ENCODE measurements at places on chromosomes 4 and X.

DNA sequence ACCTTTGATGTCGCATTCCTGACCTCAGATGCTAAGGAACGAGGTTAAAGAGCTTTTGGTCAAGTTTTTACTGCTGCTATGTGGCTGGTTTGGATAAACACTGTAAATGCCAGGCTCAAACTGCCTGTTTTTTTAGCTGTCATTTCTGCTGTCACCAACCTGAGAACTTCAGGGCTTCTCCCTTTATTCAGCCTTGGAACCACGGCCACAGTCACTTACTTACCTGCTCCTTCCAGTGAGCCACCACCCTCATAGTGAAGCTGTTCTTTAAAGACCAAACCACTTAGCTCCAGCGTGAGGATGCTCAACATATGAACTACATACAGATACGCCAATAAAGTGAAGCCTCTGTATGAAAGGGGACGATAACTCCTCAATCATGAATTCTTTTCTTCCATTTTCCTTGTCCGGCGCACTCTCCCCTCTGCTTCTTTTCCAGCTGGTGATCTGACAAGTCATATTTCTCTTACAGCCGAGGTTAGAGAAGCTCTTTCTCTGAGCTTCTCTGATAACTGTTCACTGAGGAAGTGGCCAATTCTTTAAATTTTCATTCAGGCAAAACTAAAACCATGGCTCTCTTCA is 152.8 kb upstream of the ANK2 start:
- no peak for DNase-seq

DNA sequence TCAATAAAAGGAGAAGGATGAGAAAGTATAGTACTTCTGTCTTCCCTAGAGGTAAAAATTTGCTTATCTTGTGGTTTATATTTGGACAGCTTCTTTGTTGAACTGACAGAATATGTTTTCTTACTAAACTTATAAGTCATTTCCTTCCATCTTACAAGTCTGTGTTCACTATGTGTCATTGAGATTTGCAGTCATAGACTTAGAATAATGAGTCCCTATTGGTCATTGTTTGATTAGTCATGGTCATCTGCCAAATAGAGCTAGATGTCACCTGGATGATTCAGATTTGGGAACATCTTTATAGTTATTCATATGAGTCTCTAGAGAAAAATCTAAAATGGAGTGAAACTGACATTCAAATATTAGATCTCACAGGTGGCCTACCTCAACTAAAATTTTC is 51.5 kb downstream of the SPATA18 start:
- no peak for DNase-seq

GRCh38 chr4:181569553-181569952 is 673.6 kb upstream of the TENM3 start:
- peak; percentile 17 for DNase-seq

GRCh38 chr4:8316911-8317351 is 47.4 kb downstream of the HTRA3 start:
- no peak for DNase-seq

- no peak for DNase-seq
These were observed 13.5 kb downstream of the LIAS start for GRCh38 chr4:39472396-39472795.

DNA sequence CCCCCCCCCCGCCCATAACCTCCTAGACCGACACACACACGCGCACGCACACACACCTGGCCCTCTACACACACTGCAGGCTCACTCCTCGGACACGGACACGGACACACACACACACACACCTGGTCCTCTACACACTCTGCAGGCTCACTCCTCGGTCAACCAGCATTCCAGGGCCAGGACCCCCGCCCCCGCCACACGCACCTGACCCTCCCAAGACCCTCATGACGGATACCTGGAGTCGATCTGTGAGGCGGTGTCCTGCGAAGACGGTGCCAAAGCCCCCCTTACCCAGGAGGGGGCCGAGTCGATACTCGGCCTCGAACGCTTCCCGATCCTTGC is 552 bp downstream of the PIM2 start:
- DNase-seq = no peak

DNA sequence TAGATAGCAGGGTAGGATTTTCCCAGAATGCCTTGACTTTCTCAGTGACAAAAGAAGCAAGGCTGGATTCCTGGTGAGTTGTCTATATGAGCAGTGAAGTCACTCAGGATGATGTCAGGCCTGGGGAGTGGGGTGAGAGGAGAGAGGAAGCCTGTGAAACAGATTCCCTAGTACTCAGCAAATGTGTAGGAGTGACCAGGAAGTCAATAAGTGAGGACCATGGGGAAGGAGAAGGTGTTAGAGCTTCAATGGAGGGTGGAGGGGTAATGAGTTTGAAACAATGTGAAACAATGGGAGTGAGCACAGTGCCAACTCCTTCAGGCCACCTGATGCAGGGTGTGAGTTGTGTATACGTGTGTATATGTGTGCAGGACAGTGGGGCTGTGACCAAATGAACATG is 2.4 kb upstream of the SLC9A6 start:
- DNase-seq = no peak

GRCh38 chr4:88962396-88962795 is 94.6 kb downstream of the FAM13A start:
- DNase-seq = no peak

- no peak for DNase-seq
These were observed 303.1 kb downstream of the ARHGAP24 start for GRCh38 chr4:85777908-85778631.

GRCh38 chrX:112714357-112714918 is 34.7 kb upstream of the LHFPL1 start:
- no peak for DNase-seq

DNA sequence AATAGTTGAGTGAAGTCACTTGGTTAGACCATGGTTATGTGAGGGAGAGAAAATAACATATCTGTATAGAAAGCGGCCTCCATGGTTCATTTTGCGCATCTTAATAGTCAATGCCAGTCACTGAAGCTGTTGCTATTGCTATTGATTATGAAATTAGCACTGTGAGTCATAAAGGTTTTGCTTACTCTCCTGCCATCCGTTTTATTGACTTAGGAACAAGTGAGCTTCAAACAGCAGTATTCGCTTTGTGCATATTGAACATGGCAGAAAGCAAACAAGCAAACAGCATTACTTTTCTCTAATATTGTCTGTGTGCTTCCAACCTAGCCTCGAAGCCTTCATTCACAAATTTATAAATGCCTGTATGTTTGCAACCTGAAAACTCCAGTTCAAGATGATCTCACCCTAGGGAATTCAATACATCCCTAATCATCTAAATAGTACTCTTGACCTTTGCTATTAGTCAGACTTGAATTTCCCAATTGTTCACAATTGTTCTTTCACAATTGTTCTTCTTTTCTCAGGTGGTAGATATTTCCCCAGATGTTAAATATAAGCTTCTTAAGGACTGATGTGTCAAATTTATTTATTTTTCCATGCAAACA is 55.9 kb upstream of the GABRA2 start:
- no peak for DNase-seq

GRCh38 chr4:155007660-155008176 is 200.7 kb upstream of the NPY2R start:
- no peak for DNase-seq

- no peak for DNase-seq
These were observed 4.5 kb downstream of the EMD start for GRCh38 chrX:154383359-154384283.

DNA sequence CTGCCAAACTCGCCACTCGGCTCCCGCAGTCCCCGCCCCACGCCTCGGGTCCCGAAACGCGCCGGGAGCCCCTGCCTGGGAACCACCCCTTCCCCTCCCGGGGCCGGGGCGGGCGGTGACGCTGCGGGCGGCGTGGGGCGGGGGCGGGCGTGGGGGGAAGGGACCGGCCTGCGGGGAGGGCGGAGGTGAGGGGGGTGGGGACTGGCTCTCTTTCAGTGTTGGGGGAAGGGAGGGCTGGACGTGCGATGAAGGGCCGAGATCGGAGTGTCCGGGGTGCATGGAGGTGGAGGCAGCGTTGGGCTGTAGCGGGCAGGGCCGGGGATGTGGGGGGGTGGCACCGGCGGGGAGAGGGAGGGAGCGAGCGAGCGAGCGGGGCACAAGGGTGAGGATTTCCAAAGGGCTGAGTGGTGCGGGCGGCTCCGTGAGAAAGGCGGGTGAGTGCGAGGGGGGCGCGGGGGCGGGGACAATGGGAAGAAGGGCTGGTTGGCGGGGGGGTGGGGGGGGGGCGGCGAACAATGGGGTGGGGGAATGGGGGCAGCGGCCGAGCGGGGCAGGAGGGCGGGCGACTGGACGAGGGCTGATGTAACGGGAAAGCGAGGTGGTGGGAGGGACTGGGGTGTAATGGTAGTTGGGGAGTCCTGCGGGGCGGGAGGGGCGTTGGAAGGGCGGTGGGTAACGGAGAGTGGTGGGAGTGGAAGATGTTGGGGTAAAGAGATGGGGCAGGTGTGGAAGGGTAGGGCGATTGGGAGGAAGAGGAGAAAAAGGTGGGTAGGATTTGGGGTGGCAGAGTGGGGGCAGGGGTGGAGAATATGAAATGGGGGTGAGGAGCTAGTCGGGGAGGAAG is 578 bp downstream of the DCUN1D4 start:
- peak; percentile 35 for DNase-seq

- no peak for DNase-seq
These were observed 542.0 kb upstream of the TENM3 start for GRCh38 chr4:181701214-181701613.

DNA sequence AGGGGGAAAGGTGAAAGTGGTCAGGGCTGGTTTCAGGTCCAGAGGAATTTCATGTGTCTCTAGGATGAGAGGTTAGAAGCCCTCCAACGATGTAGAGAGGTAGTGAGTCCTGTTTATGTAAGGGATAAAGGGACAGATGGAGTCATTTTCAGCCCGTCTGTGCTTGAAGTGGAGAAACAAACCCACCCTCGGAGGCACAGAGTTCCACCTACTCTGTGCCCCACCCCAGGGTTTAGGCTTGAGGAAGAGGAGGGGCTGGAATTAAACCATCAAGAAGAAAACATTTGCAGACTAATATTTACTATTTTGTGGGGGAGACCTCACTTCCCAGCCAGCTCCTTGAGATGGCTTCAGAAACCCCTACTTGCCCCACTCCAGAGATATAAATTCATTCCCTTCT is 868 bp upstream of the GNL3L start:
- DNase-seq = no peak

DNA sequence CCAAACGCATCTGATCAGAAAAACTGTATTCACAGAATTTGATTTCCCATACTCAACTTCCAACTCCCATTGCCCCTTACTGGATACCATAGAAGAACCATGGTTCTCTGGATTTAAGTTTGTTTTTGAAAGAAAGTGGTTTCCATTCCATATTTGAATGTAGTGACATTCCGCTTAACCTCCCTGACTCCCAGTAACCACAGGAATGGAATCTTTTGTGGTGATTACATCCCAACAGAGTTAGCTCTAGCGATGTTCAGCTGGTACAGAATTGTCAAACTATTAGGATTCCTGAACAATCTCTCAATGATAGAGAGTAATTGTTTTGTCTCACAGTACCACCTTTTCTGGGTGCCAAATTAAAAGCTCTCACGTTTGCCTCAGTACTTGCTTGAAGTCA is 1.7 kb downstream of the NUDT10 start:
- no peak for DNase-seq

GRCh38 chr4:129167640-129168260 is 71.8 kb downstream of the C4orf33 start:
- no peak for DNase-seq

GRCh38 chr4:42816880-42817400 is 75.6 kb upstream of the GRXCR1 start:
- no peak for DNase-seq

DNA sequence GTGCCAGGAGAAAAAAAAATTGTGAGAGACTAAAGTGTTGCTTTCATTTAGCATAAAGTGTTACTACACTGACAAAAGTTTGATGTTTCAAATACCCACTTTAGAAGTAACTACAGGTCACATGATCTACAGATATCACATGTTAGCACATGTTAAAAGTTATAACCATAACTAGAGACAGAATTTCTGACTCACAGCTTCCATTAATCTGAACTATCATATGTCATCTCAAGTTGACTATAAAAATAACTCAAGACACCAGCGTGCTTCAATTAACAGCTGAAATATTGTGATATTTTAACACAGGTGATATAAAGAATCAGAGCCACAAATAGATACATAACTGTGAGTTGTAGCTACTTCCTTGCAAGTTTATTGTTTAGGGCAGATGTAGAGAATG is 591.5 kb upstream of the PITX2 start:
- no peak for DNase-seq

- DNase-seq = no peak
These were observed 1.3 kb downstream of the FAM53A start for GRCh38 chr4:1682860-1683259.

- no peak for DNase-seq
These were observed 247.5 kb downstream of the CRLF2 start for GRCh38 chrX:964831-965416.

- no peak for DNase-seq
These were observed 91.5 kb downstream of the HPRT1 start for GRCh38 chrX:134551376-134552048.

DNA sequence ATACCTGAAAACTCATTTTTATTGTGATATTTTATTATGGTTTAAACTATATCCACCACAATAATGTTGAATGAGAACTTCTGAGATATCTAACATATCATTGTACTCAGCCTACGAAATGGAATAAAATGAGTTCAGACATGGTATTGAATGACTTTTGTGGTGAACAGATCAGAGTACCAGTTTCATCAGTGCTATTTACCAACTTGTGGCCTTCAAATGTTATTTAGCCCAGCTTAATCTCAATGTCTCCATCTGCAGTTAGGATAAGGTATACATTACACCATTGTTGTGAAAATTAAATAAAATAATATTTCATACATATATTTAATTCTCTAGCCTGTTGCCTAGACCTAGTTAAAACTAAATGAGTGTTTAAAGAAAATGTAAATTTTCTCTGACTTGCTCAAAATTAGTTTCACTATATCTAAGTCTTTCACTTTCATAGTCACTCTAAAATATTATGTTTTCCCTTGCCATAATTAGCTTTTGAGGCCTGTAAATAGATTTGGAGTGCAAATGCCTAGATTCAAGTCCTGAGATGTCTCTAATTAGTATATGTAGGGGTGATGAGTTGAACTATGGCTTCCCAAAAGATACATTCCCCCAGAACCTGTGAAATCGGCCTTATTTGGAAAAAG is 594.2 kb downstream of the STPG2 start:
- DNase-seq = no peak

DNA sequence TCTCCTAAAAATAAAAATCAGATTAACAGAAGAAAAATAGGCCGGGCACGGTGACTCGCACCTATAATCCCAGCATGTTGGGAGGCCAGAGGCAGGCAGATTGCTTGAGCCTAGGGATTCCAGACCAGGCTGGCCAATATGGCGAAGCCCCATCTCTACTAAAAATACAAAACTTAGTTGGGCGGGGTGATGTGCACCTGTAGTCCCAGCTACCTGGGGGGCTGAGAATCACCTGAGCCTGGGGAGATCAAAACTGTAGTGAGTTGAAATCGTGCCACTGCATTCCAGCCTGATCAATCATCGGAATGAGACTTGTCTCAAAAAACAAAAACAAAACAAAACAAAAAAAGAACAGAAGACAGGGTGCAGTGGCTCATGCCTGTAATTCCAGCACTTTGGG is 32.8 kb upstream of the NOCT start:
- no peak for DNase-seq

All from NCI-H1092 (cell line).